Activated CD4-positive, alpha-beta T cell treated with anti-CD3 and anti-CD28 coated beads for 24 hours (primary cell): ENCODE measurements at places on chromosomes 12 and 14.

GRCh38 chr14:20642182-20642581, 691 bp upstream of the OR6S1 start:
- DNase-seq: no peak

DNA sequence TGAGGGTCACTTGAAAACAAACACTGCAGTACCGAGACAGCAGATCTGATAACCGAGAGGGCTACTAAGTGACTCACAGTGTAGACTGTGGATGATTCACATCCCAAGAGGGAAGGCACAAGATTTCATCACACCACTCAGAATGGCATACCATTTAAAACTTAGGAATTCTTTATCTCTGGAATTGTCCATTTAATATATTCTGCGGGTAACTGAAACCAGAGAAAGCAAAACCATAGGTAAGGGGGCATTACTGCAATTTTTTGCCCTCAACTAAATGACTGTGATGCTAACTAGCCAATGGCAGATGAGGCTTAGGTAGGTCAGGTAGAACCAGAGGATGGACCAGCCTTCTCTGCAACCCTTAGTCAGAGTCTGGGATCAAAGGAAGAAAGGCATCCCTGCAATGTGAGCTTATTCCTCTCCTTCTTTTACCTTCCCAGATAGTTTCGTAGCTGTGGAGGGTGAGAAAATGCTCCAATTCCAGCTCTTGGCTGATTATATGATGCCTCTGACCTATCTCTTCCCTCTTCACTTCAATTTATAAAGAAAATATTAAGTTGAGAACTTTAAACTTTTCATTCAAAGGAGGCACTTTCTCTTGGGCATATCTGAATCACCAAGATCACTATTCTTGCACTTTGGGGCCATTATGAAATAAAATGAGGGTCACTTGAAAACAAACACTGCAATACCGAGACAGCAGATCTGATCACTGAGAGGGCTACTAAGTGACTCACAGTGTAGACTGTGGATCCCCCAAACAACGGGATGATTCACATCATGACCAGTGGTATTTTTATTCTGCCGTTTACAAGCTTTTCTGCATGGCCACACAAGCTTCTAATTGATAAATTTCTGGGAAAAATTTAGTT, 6.8 kb downstream of the ART4 start:
- DNase-seq: no peak

GRCh38 chr12:116687888-116688287, 50.0 kb downstream of the SPRING1 start:
- DNase-seq: peak; percentile 13

- no peak for DNase-seq
Observed at GRCh38 chr12:46395388-46395787, 22.8 kb upstream of the SLC38A2 start.

DNA sequence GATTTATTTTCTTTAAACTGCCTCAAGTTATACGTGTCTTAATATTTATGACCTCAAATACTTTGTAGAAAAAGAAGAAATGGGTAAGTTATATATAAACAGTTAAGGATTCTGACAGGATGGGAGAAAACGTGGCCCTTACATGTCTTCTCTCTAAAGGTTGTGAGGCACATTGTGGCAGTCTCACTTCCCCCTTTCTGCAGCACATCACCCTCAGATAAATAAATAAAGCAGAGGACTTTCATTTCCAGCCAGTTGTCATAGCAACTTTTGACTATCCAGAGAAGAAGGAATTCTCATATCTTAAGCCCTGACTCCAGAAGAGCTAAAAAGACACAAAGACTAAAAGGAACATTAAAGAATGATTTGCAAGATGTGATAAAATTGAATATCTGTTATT, 28.8 kb upstream of the CEP83 start:
- no peak for DNase-seq

GRCh38 chr12:101680647-101681046, 16.8 kb upstream of the CHPT1 start:
- DNase-seq: no peak

GRCh38 chr12:70486588-70486987, 120.5 kb downstream of the KCNMB4 start:
- no peak for DNase-seq

- no peak for DNase-seq
Observed at GRCh38 chr12:18551701-18552100, 186.1 kb downstream of the PLCZ1 start.

GRCh38 chr12:1473418-1473817, 121.0 kb downstream of the FBXL14 start:
- DNase-seq: no peak

GRCh38 chr12:63150713-63151622, at the start of gene AVPR1A:
Gene AVPR1A (minus strand): TSS chr12:63151201. CDS start chr12:63150836, 365 bp downstream.
- DNase-seq: no peak

DNA sequence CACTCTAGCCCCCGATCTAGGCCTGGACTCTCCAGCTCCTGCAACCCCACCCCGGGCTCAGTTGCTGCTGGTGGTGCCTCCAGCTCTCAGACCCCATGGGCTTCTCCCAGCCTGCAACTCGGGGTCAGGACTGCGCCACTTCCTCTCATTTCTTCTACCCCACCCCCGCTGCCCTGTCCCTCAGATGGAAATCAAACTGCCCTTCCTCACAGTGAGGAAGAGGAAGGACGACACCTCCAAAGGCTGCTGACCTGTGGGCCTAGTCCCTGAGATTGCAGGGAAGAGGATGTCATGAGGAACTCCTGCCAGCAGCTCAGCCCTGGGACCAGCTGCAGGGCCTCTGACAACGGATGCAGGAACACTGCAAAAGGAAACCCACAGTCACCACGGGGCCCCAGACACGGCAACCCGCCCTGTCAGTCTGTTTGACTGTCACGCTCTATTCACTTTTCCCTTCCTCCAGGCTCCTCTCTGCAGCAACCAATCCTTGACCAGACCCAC, 29.3 kb upstream of the PNMA1 start:
- DNase-seq: no peak

GRCh38 chr14:72525087-72525915, 368.6 kb downstream of the DPF3 start:
- no peak for DNase-seq

DNA sequence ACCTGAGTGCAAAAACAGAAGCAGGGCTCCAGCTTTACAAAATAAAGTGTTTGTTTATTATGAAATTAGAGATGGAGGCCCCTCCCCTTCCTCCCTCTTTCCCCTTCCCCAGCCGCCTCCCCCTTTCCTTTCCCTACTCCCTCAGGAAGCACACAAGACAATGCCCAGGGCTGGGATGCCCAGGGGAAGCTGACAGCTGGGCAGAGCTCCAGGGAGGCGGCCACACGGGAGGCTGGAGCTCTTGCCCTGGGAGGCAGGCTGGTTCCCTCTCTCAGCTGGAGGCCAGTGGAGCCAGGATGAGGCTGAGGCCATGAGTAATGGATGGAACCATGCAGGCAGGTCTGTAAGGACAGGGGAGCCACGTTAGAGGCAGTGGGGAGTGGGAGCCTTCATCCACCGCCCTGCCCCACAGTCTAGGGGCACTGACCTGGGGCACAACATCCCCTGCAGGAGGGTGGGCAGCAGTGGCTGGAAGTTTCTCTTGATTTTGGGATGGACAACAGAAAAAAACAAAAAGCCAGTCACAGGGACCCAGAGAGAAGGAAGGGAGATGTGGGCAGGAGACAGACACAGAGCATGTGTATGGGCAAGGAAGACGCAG, 5.1 kb downstream of the PSMB11 start:
- DNase-seq: no peak

DNA sequence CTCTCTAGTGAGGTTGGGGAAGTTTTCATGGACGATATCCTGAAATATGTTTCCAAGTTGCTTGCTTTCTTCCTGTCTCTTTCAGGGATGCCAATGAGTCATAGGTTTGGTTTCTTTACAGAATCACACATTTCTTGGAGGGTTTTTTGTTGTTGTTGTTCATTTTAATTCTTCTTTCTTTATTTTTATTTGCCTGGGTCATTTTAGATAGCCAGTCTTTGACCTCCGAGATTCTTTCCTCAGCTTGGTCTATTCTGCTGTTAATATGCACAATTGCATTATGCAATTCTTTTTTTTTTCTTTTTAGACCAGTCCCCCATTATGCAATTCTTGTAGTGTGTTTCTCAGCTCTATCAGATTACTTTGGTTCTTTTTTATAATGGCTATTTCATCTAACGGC, 338.9 kb downstream of the AEBP2 start:
- DNase-seq: no peak

DNA sequence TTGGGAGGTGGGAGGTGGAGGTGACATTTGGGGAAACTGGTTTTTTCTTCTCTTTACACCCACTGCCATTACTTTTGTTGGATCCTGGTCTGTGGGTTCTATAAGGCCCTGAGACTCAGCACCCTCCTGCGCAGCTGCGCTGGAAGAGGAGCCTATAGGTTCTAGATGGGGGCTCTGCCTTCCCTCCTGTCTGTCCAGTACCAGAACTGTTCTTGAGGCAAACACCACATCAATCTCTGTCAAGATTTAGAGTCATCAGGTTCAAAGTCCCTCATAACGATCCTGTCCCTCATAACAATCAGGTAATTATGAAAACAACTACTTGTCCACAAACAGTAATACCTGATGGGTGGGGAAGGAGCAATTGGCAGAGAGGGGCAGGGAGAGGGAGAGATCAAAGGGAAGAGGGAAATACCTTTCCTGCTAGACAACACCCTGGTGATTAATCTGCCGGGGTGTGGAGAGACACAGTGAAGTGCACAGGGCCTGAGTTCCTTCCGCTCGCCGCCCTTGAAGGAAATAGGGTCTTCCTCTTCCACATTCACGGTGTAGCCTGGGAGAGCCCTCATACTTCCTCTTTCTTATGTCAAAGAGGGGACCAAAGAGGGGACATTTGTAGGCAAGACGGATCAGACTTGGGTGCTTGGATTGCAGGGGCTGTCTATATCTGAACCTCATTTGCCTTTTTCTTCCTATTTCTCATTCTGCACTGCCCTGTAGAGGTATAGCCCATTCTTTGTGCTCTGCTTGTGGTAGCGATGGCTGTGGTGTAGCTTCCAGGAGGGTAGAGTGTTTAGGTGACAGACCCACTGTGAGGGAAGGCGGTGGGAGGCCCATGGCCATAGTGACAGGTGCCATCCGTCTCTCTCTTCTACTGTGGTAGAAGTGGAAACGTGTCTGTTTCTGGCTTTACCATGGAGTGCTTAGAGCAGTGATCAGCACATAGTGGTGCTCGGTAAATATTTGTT, 12.6 kb downstream of the GPRC5A start:
- no peak for DNase-seq

GRCh38 chr14:42872786-42873185, 1266.1 kb downstream of the LRFN5 start:
- no peak for DNase-seq

- no peak for DNase-seq
Observed at GRCh38 chr14:33556382-33557121, 394.3 kb downstream of the EGLN3 start.

DNA sequence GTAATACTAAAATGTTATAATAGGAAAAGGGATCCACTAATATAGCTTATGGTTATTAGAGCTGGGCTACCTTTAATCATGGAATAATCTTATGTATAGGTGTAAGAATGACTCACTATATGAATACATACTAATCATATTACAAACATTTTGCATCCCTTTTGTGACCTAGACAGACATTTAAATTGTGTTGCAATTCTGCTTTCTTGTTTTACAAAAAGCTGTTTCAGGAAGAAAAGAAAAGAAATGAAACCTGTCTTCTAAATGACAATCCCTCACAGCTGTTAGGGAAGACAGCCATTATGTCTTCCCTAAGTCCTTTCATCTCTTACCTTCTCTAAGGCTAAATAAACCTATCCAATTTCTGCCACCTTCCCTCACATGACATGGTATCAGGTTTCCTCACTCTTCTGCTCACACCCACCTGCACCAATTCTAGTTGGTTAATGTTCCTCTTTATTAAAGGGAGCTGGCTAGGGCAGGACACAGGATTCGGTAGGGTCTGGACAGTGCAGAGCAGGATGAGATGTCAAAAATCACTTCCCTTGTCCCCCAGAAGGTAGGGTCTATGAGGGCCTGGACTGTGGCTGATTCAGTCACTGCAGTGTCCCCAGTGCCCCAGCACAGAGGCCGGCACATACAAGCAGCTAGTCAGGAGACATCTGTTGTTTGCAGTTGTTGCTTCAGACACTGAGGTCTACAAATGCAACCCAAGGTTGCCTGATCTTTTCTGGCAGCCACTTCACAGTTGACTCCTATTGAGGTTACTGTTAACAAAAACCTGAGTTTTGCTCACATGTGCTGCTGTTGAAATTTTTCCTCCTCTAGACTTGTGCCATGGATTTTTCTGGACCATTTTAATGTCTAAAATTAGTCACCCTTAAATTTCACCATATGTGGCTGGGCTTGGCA, 3.7 kb downstream of the DHRS7 start:
- DNase-seq: no peak

- no peak for DNase-seq
Observed at GRCh38 chr14:24887623-24888304, 162.2 kb downstream of the STXBP6 start.

GRCh38 chr14:93967637-93968250, 8.6 kb downstream of the ASB2 start:
- DNase-seq: no peak

GRCh38 chr12:10151621-10152020, 20.3 kb downstream of the OLR1 start:
- DNase-seq: no peak

DNA sequence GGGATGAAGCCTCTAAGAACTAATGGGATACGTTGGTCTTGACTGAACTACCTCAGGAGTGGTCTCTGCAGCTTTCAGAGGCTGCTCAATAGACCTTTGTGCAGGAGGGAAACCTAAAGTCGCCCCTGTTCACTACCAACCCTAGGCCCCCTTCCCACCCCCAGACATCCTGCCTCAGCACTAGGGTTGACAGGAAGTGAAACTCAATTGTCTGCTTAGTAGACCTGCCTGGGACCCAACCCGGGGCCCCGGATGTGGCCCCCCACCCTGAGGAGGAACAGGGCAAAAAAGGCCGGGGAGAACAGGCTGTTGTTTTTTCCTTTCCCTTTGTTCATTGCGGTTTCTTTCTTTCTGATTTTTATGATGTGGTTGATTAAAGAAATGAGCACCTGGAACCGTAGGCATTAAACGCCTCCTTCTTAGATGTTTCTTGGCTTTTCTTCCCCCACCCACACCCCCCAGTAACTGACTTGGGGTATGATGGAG, 1.6 kb upstream of the DGKA start:
- DNase-seq: peak; percentile 76

GRCh38 chr14:101027966-101028365, 124.4 kb upstream of the RTL1 start:
- DNase-seq: no peak

DNA sequence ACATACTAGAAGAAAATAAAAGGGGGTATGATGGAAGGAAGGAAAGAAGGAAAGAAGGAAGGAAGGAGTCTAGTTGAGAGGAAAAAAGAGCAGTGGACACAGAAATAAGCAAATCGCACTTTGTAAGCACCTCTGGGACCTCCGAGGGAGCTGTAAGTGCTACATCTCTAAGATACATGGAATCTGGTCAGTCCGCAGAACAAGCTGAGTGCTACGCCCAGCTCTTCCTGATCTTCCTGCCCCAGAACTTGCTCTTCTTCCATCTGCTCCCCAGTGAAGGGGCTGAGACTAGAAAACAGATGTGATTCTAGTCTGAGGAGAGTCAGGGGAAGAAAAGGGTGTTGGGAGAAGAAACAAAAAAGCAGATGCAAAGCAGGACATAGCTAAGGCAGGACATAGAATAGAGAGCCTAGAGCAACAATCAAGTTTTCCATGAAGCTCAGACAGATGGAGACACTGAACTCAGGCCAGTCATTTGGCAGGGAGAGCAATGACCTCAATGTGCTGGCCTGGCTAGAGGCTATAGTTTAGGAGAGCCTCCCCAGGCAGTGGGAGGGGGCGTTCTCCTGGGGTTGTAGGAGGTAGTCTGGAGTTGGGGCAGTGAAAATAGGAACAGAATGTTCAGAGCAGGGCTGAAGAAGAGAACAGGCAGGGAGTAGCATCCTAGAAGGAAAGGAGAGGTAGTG, 1.7 kb upstream of the MFAP5 start:
- DNase-seq: no peak
